ENCODE measurements at places on chromosomes 6 and 20. TPM values are rescaled to one million over a fixed set of nuclear protein-coding genes. Genes with fewer than 3 reads are reported as not detected.

FKBP1C gene
- polyA plus RNA-seq: 0.86 TPM

DNA sequence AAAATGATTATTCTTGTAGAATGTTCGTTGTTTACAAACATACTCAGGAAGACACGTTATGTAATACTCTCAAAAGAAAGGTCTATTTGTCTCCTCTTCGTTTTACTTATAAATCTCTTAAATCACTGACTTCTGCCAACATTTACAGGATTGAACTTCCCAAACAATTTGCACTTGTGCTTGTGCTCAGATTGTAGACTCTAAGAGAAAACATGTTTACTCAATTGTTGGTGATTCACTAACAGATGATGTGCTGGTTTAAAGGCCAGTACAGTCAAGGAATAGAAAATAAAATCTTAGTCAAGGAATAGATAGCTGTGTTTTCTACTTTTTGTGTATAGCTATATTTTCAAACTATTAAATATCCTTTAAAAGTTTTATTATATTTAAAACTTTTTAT, 172.8 kb downstream of the GJA1 start:
- no peak for DNase-seq

GRCh38 chr20:11473983-11474382, 443.7 kb upstream of the BTBD3 start:
- no peak for DNase-seq

GINS1 gene
- 17.2 TPM for polyA plus RNA-seq

RIPOR3 gene
- polyA plus RNA-seq: 6.8 TPM

- DNase-seq: no peak
Measured at GRCh38 chr20:41697861-41698559, 79.8 kb upstream of the CHD6 start.

SLC35B3 gene
- 36.8 TPM for polyA plus RNA-seq

KHDRBS2 gene
- polyA plus RNA-seq: 2.6 TPM

IRF4 gene
- 0.18 TPM for polyA plus RNA-seq

DNA sequence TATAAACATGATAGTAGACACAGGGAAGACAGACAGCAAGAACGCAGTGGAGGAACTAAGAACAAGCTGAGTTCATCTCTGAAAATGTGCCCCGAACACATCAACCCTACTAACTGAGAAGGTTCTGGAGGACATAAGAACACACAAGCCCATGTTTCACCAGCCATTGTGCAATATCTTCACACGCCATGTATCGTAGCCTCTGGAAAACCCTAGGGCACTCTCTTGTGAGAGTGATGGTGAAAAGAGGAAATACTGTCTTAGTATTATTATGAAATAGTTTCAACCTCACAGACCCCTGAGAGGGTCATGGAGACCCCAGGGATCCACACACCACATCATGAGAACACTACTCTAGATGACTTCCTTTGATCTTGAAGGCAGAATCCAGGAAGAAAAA, 26.1 kb upstream of the FOXF2 start:
- no peak for DNase-seq

- no peak for DNase-seq
Measured at GRCh38 chr6:136989571-136990241, 55.1 kb downstream of the IL20RA start.

RBBP8NL gene
- polyA plus RNA-seq: 1.8 TPM

GRCh38 chr6:7151381-7151780, 43.6 kb downstream of the RREB1 start:
- DNase-seq: no peak

DNA sequence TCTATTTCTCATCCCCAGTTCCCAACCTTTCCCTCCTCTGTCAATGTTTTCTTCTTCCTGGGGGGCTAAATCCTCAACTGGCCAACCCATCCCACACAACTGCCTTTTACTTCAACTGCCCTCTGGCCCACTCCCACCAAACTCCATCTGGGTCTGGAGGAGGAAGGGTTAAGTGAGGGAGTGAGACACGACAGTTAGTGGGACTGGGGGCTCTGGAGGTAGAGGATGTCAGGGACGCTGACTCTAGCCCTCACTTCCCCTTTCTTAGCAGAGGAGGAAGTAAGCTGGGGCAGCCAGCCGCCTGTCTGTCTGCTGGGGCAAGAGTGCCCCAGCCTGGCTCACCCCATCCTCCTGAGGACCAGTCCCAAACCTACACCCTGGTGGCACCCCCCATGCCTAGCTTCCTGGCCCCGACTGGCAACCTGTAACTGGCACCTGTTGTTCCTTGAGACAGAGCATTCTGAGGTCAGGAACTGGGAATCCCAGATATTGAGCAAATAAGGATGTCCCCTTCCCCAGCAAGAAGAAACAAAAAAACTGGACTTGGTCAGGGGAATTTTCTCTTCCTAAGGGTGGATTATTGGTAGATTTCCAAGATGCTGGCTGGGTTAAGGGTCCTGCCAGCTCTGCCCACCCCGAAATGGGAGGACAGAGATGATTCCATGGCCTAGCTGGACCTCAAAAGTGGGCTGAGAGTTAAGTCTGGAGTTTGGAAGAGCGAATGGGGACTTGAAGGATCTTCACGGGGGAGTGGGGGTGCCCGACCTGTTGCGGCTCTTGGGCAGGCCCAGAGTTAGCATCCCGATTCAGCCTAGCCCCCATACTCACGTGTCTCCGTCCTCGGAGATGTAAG, 971 bp downstream of the NFKBIE start:
- no peak for DNase-seq

- DNase-seq: no peak
Measured at GRCh38 chr6:90502866-90503407, 83.9 kb downstream of the MAP3K7 start.

DNA sequence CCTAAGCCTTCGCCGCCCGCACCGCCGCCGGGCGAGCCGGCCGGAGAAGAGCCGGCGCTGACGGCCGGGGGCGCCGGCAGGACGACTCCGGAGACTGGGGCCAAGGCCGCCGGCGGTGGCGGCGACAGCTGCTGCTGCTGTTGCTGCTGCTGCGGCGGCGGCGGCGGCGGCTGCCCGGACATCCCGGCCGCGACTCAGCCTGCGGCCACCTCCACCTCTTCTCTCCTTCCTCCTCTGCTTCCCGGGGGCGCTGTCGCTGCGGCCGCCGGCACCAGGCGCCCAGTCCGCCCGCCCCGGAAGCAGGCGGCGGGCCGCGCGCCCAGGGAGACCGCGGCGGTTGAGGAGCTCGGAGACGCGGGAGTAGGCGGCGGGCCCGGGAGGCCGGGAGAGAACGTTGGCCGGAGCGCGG, 307 bp downstream of the RANBP9 start:
- no peak for DNase-seq

GRCh38 chr20:39070484-39071231, 108.5 kb downstream of the DHX35 start:
- no peak for DNase-seq

DNA sequence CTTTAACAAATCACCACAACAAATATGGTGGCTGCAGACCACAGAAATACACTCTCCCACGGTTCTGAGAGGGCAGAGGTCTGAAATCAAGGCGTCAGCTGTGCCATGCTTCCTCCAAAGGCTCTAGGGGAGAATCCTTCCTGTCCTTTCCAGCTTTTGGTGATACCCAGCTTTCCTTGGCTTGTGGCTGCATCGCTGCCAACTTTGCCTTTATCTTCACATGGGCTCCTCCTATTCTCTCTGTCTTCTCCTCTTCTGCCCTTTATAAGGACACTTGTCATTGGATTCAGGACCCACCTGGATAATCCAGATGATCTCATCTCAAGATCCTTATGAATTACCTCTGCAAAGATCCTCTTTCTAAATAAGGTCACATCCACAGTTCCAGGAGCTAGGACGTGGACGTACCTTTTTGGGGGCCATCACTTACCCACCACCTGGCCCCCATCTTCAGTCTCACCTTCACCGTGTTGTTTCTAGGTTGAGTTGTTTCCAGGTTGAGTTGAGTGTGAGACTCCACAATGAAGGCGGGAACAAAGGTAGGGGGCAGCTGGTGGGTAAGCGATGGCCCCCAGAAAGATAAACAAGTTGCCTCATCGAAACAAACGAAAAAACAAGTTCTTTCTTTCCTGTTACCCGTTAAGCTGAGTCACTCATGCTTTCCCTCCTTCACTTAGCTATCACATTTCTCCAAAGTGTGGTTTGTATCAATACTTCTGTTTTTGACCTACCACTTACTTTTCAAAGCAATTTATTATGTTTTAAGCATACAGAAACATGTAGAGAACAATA, 68.9 kb upstream of the SLC22A16 start:
- no peak for DNase-seq

- no peak for DNase-seq
Measured at GRCh38 chr20:11110535-11110934, 436.7 kb upstream of the JAG1 start.

GRCh38 chr6:71524201-71524600, 235.6 kb downstream of the OGFRL1 start:
- no peak for DNase-seq

GRCh38 chr6:113616701-113617274, 240.4 kb upstream of the MARCKS start:
- DNase-seq: no peak

DNA sequence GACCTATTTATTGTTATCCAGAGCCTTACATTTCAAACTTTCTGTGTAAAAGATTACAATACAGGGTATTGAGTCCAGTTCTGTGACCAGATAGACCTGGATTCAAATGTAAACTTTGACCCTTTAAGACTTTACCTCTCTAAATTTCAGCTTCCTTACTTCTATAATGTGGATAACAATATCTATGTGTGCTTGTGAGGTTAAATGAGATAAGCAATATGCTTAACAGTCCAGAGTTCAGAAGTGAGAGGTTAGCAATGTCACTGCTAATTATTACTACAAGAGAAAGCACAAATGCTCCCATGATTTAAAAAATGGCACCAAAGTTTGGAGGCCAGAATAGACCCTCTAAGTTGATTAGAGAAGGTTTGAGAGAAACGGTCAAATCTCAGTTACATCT, 27.5 kb downstream of the EPB41L2 start:
- no peak for DNase-seq

GRCh38 chr20:15406072-15406471, 1068.7 kb upstream of the FLRT3 start:
- no peak for DNase-seq

PARD6B gene
- polyA plus RNA-seq: 29.7 TPM

DNA sequence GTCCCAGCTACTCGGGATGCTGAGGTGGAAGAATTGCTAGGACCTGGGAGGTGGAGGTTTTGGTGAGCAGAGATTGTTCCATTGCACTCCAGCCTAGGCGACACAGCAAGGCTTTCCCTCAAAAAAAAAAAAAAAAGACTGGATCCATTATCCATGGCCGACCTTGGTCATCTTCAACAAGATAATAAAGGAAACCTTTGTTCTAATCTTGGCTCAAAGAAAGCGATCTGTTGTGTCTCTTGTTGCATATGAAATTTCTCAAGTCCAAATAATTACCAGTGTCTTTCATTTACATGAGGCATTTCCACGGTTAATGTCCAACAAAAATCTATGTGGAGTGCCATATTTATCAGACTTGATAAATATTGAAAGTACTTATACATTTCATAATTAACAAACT, 23.7 kb upstream of the KIF16B start:
- no peak for DNase-seq

- no peak for DNase-seq
Measured at GRCh38 chr20:41359541-41360011, 7.0 kb downstream of the EMILIN3 start.

DNA sequence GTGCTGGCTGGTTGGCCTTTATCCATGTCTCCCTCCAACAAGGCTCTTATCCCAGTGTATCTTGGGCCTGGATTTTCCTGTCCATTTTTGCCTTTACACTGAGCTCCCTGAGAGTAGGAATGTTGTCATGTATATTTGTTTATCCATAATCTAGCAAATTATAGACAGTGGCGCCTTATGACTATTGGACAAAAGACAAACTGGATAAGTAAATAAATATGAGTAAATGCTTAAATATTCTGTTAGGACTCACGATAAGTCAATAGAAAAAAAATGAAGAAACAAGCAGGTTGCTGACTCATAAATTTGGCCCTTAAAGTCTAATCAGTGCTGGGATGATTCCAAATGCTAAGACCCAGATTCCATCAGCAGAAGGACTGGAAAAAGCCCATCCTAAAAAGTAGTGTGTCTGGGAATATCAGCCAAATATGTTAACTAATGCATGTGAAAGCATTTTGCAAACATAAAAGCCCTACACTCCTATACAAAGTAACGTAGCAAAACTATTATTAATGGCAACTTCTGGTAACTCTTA, 55.0 kb upstream of the PCSK2 start:
- DNase-seq: no peak

DNA sequence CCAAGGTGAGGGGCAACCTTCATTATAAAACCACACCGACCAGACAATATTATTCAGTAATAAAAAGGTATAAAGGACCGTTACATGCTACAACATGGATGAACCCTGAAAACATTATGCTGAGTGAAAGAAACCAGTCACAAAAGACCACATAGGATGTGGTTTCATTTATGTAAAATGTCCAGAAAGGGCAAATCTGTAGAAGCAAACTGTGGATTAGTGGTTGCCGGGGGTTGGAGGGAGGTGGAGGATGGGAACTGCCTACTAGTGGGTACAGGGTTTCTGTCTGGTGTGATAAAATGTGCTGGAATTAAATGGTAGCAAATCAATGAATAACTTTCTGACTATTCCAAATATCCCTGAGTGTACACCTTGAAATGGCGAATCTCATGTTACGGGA, 10.2 kb upstream of the PRND start:
- DNase-seq: no peak

DNA sequence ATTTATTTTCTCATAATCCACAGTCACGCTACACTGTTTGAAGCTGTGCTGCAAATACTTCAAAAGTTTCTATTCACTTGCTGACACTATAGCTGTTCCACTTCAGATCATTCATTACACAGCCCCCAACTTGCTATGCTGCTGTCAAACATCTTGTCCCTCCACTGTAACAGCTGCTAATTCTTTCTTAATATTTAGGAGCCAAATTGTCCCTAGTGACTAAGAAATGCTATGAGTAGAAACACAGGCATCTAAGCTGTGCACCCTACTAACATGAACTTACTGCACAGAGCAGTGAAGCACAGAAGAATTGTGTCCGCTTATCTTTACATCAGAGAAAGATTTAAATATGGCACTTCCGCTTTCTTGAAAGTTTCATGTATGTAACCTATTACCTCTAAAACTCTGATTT, 91.3 kb downstream of the PDE10A start:
- no peak for DNase-seq

DNA sequence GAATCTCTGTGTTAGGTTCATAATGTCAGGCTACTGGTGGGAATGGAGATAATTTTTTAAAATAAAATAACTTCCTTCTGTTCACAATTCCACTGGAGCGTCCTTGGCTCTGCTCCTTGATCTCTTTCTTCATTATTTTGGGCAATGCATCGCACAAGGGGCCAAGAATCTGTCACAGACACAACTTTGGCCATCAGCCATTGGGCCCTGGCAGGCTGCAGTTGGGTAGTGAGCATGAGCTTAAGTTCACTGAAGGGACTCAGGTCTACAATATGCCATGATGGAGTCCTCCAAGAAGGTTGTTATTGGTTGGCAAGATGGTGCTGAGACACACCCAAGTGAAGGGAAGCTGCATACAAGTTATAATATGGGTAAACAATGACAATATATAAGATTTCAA, 40.0 kb downstream of the CYP39A1 start:
- DNase-seq: no peak

SAMD10 gene
- polyA plus RNA-seq: 8.5 TPM
